Stimulated activated CD8-positive, alpha-beta memory T cell treated with anti-CD3 and anti-CD28 coated beads, Interleukin-7, amount 100 ng/mL, for 24 hours (primary cell): ENCODE measurements at places on chromosomes 16 and 17.

GRCh38 chr17:56480501-56480900, 113.0 kb upstream of the NOG start:
- no peak for DNase-seq

GRCh38 chr17:58324409-58325288, 3.9 kb downstream of the TSPOAP1 start:
- DNase-seq, result no peak

GRCh38 chr17:77146246-77146632, 5.5 kb downstream of the SEC14L1 start:
- no peak for DNase-seq

- DNase-seq, result no peak
Observed at GRCh38 chr16:8776129-8776584, 21.3 kb downstream of the TMEM186 start.

- no peak for DNase-seq
Observed at GRCh38 chr16:66391726-66392670, 25.5 kb downstream of the CDH5 start.

- no peak for DNase-seq
Observed at GRCh38 chr16:1217526-1217925, 7.5 kb downstream of the TPSG1 start.

GRCh38 chr17:15884731-15885130, 60.2 kb upstream of the ADORA2B start:
- no peak for DNase-seq

DNA sequence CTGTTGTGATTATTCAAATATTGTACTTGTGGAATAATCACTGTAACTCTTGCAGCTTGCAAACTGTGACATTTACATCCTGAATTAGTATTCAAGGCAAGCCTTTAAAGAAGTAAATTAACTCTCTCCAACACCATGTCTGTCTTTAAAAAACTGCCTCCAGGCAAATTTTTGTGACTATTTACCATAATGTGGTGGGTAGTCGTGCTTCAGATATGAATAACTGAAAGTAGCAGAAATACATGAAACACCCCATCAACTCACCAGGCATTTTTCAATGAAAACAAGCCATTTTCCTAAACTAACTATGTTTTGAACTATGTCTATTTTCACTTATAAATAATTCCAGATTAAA, 217.4 kb upstream of the PSMD7 start:
- no peak for DNase-seq

DNA sequence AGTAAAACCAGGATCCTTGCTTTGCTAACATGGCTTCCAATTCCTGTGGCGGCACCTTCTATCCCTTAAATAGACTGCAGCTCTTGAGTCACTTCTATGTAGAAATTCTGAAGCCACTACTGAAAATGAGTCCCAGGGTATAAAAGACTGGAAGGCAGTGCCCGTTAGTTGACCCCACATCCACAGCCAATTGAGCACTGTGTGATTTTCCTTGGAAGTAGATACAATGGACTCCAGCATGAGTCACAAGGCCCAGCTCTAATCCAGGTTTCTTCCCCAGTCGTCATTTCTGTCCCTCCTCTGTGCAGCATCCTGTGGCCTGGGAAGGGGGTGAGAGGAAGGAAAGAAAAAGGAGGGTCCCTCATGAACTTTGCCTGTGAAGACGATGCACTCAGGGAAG, 69.5 kb downstream of the HLF start:
- no peak for DNase-seq

GRCh38 chr16:72013389-72013788, 4.8 kb downstream of the DHODH start:
- DNase-seq, result no peak

- DNase-seq, result no peak
Observed at GRCh38 chr16:88013766-88014251, 62.6 kb downstream of the BANP start.

GRCh38 chr17:60422162-60422665, at the start of gene CHCT1:
Gene CHCT1 (plus strand): TSS chr17:60422489. CDS start chr17:60422593, 104 bp downstream.
- no peak for DNase-seq

- peak; percentile 59 for DNase-seq
Observed at GRCh38 chr16:57042157-57043111, 49.9 kb upstream of the CPNE2 start.

DNA sequence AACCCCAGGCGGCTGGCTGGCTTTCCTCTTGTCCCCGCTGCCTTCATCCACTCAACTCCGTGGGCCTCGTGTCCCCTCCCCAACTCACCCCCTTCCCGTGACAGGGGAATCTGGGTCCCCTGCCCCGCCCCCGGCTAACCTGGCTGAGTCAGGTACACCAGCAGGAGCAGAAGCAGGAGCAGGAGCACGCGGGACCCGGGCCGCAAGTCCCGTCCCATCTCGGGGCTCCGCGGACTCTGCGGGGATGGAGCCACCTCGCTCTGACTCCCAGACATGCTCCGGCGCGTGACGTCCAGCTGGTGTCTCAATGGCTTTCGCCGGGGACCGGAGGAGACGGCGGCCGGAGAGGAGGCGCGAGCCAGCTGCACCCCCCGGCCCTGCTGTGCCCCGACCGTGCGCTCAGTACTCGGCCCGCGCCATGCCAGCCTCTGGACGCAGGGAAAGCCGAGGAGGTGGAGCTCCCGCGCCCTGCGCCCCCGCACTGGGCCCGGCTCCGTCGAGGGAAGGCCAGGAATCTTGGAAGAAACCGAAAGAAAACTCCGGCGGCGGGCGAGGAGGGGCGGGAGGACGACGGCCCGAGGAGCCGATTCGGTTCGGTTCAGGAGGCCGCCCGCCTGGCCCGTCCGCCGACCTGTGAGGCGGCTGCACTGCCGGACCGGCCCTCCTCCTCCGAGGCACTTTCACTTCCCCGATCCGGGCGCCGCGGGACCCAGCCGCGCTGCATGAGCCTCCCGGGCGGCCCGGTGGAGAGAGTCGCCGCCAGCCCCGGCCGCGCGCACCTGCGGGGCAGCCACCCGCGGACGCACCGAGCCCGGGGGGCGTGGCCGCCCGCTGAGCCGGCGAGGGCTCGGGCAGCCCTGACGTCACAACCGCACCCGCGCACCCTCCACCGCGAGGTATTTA, at the start of the genes CXCL16 and ZMYND15:
TSS of gene CXCL16 (minus strand) at position 807 of the 903 bp plus-strand sequence. CDS start at position 218, 589 bp downstream.
TSS of gene ZMYND15 (plus strand) at position 712 of the 903 bp plus-strand sequence. CDS start 716 bp downstream, outside the sequence.
- DNase-seq, result no peak

DNA sequence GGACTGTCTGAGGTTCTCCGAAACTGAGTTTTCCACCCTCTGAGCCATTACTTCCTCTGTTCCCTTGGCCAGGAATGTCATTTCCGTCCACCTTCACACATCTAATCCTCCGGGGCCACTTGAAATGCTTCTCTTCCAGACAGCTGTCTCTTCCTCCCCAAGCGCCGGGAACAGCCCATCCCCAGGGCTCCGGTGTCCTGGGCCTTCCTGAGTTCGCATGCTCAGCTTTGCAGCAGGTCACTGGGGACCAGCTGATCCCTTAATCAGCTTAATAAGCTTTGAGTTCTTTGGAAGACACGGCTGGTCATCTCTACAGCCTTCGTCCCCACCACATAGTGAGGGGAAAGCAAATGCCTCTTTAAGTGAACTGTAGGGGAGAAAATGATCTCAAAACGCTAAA, 123.4 kb downstream of the DYNLRB2 start:
- no peak for DNase-seq

GRCh38 chr17:794876-795275, 12.7 kb downstream of the MRM3 start:
- DNase-seq, result no peak

GRCh38 chr17:82683534-82683933, 15.0 kb downstream of the RAB40B start:
- DNase-seq, result no peak

GRCh38 chr17:67629971-67630320, 87.8 kb upstream of the NOL11 start:
- no peak for DNase-seq

DNA sequence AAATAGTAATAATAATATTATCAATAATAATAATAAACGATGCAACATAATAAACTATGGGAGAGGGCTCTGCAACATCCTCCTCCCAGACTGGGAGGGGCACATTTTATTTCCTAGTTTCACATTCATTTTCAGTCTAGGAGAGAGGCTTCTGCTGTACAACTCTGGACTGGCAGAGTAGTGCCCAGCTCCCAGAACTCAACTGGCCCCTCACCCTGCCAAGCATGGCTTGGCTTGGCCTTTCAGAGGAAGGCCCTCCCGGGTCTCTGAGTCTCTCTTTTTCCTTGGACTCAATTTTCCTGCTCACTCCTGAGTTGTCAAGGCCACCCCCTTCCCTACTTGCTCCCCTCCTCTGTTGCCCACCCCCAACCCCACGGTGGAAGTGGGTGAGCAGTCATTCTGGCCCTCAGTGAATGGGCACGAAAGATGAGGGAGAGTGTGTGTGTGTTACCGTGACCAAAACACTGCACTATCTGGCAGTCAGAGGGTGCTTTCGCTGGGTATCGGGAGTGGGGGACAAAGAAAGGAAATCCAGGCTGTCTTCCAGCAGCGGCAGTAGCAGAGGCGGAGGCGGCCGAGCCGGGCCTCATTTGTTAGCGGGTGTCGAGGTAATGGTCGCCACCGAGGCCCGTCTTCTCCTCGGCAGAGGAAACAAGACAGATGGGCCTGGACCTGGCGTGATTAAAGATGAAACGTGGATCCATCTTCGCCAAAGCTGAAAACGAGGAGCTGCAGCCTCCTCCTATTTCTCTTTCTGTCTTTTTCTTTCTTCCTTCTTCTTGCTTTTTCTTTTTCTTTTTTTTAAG, 2.3 kb downstream of the HOXB4 start:
- no peak for DNase-seq

DNA sequence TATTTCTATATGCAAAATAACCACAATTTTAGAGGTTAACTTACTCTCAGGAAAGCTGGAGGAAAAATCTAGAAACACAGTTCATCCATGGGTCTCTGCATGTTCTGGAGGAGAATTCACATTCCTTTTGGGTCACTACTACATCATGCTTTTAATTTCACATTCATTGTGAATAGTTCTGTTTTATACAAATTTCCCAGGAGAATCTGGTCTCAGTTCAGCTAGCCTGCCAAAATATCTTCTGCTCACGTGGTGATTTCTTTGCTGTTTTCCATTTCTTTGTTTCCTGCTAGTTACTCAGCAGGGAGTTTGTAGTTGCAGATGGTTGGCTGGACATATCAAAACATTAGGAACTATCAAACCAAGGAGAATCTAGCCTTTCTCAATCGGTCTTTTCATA, at the start of gene ABCA9:
TSS of gene ABCA9 (minus strand) at position 106 of the 400 bp plus-strand sequence. CDS start 9,801 bp downstream, outside the sequence.
- DNase-seq, result no peak

DNA sequence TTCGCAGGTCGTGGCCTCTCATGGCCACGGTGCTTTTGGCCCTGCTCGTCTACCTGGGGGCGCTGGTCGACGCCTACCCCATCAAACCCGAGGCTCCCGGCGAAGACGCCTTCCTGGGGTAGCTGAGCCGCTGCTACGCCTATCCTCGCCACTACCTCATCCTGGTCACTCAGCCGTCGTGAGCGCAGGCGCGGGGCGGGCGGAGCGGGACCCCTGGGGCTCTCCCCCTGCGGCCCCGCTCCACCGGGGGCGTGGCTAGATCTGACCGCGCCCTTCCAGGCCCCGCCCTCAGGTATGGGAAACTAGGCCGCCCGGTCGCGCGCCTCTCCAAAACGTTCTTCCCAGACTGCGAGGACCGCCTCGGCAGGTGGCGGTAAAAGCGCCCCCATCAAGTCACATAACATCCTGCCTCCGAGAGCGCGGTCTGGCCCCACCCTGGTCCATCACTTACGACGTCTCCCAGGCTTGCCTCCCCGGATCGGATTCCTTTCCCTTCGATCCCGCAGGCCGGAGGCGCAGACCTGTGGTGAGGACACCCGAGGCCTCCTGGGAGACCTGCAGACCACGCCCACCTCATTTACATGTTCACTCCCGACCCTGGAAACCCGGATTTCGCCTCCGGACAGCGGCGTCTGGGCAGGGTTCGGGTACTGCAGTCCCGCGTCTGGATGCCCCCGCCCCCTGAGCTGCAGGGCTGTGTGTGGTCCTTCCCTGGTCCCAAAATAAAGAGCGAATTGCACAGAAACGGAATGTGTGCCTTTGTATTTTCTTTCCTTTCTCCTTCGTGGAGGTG, 91.5 kb upstream of the TMEM97 start:
- no peak for DNase-seq

DNA sequence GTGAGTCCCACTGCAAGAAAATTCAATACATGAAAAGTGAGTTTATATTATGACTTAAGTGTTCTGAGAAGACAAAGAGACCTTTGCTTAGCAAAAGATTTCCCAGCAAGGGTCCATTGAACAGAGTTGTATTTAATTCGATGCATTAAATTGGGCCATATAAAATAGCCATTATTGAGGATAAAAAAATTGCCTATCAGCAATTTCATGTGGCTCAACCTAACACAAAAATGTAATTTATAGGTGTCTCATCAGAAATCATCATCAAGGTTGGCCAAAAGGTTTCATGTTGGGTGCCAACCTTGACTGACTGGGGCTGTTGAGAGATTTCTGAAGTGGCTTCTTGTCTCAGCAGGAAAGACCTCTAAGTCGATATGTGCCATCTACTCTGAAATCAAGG, 84.8 kb upstream of the TOX3 start:
- no peak for DNase-seq

- no peak for DNase-seq
Observed at GRCh38 chr16:84312783-84313382, 18.2 kb downstream of the WFDC1 start.

GRCh38 chr16:4625560-4626159, 1.0 kb downstream of the MGRN1 start:
- DNase-seq, result no peak

GRCh38 chr16:47198180-47198575, 54.4 kb upstream of the NETO2 start:
- DNase-seq, result no peak

DNA sequence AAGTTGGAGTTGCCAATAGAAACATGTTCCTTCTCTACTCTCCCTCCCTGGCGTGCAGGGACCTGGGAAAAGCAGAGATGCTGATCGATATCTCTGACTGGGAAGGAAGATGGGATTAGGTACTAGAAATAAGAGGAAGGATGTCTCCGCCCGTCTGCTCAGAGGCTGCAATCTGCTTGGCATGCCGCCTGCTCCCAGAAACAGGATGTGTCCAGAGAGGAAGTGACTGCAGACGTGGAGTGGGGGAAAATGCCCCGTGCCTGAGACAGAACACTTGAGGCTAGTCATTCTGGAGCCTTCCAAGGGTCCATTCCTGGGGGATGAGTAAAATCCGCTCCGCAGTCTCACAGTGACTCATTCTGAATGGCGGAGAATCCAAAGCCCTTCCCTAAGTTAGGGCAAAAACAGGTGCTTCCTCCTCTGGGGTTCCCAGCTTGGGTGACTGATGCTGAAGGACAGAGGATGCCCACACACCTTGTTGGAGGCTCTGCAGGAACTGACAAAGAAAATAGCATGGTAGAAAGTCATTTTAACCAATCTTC, 45.0 kb upstream of the SMURF2 start:
- DNase-seq, result no peak

- no peak for DNase-seq
Observed at GRCh38 chr17:64259426-64259825, 3.6 kb downstream of the TEX2 start.

DNA sequence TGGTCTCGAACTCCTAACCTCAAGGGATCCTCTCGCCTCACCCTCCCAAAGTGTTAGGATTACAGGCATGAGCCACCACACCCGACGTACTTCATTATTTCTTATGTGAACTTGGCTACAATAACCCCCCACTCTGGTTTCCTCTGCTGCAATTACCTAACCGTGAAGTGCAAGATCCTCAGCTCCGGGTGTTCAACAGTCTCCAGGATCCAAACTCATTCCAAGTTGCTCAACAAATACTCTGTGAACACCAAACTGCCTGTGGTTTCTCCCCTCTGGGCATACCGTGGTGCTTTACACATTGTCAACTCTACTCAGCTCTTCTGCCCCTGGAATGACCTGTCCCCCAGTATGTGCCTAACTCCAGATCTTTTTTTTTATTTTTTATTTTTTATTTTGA, 6.8 kb upstream of the SULT1A1 start:
- no peak for DNase-seq

GRCh38 chr17:41392278-41392677, 5.1 kb downstream of the KRT31 start:
- DNase-seq, result no peak
